NCI-H510A treated with DMSO at 0.1 percent for 48 hours (cell line): ENCODE measurements at places on chromosomes 6 and 20.

- DNase-seq, result peak; percentile 5
Measured at GRCh38 chr20:11155156-11155756, 481.5 kb upstream of the JAG1 start.

DNA sequence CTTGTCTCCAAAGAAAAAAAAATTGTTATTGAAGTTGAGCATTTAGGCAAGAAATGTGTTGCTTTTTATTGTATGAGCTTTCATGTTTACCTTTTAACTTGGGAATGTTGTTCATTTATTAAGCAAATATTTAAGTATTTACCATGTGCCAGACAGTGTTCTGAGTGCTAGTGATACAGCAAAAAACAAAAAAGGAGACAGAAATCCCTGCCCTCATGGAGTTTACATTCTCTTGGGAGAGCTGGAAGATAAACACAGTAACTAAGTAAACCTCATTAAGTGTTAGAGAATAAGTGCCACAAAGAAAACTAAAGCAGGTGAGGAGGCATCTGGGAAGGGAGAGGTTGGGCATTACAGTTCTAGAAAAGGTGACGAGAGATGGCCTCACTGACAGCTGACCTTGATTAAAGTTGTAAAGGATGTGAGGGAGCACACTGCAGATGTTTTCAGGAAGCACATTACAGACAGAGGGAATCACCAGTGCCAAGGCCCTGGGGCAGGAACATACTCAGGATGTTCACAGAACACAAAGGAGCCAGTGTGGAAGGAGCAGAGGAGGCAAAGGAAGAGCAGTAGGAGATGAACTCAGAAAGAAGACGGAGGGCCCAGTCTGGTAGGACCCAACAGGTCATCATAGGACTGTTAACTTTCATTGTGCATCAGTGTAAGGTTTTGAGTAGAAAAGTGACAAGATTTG, 33.5 kb downstream of the XRN2 start:
- DNase-seq, result no peak

DNA sequence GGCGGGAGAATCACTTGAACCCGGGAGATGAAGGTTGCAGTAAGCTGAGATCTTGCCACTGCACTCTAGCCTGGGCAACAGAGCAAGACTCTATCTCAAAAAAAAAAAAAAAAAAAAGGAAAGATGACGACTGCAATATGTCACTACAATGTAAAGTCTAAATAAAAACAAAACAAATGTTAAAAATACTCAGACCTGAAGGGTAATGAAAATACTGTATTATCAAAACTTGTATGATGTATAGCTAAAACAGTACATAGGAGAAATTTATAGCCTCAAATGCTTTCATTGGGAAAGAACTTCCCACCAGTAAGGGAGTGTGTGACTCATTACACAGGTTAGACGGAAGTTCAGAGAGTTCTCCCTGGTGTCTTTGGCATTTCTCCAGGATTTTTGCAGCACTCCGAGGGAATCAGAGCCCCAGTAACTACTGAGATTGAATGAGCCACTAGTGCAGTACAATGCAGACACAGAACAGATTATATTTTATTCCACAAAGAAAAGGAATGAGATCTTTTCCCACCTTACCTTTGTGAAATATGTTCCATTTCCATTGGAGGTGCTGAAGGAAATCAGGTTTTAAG, 12.5 kb upstream of the RALGAPB start:
- DNase-seq, result peak; percentile 68

- DNase-seq, result peak; percentile 59
Measured at GRCh38 chr6:53734473-53735299, 60.1 kb upstream of the LRRC1 start.

DNA sequence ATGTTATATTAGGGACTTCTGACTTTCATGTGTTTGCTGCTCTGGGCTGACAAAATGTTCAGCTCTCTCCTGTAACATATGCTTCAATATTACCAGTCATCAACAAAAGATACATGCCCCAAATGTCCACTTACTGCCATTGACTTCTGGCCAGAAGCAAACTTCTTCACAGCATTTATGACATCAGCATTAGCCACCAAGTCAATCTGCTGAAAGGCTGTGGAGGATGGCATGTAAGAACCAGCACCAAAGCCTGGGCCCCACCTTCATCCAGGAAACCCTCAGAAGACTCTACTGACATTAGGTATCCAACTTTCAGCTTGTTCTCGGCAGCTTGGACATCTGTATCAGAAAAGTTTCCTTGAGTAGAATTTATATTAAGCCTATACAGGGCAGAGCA, 595.5 kb downstream of the COL12A1 start:
- no peak for DNase-seq

GRCh38 chr6:89260310-89260709, 43.2 kb upstream of the GABRR1 start:
- DNase-seq, result no peak

DNA sequence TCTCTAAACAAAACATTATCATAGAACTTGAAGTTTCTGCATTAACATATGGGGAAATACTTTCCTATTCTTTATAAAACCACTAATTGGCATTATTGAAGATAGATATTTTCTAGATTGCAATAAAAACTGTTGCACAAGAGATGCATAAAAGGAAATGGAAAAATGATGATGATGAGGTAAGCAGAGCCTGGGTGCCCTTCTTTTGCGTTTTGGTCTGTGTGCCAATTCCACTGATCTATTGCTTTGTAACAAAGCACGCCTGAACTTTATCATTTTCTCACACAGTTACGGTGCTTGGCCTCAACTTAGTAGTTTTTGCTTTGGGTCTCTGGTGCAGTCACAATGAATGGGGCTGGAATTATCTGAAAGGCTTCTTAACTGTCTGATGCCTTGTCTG, 450.5 kb downstream of the MAFB start:
- DNase-seq, result no peak

- no peak for DNase-seq
Measured at GRCh38 chr6:17562636-17563035, 37.5 kb upstream of the FAM8A1 start.

DNA sequence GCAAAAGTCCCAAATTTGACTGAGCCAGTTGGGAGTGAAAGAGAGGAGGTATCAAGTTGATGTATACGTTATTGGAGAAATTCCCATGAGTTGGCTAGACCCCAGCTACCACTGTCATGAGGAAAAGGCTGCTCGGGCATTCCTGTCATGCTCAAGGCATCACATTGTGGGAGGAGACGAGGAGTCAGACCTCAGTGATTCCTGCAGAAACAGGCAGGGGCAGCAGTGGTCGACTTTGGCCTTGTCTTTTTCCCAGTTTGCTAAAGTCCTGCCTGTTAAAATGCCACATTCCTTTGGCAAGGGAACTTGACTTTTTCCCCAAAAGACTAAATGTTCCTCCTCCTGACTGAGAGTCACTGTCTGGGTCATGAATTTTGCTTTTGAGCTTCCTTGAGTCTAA, 295.5 kb upstream of the HS3ST5 start:
- DNase-seq, result no peak

DNA sequence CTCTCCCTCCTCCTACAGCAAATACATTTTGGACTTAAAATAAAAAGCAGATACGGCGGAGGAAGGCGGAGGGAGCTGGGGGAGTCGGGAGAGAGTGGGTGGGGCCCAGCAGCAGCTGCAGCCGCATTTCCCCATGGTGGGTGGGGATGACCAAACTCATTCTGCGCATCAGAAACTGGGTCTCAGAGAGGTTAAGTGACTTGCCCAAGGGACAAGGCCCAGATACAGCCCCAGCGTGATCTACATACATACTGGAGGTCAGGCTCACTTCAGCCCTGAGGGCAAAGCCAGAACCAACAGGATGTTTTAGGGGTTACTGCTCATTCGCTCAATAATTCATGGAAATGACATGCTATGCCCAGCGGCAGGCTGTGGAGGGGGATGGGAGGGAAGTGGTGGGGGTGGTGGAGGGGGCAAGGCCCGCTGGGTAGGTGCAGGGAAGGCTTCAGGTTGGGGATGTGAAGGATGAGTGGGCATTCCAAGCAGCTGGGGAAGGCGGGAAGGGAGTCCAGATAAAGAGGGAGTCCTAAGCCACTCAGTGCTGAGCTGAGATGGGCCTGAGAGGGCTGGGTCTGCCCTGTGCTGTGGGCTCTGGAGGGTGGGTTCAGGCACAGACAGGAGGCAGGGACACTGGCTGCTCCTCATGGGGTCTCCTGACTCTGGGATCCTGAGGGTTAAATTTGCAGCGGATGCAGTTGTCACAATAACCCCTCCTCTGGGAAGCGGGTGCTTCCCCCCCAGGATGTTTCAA, 31.0 kb downstream of the DLGAP4 start:
- no peak for DNase-seq

DNA sequence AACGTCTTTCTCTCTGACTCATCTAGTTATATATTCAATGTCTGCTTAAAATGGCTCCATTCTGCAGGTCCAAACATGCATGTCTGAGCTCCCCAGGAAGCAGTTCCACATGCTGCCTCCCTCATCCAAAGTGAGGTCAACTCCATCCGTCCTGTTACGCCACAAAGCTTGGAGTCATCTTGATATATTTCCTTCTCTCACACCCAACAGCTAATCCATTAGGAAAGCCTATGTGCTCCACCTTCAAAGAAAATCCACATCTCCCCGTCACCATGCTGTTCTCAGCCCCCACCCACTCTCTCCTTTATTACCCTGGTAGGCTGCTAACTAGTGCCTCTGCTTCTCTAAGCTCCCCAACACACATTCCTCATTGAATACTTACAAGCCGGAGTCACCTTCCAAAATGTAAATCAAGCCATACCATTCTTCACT, 130.2 kb upstream of the SYNDIG1 start:
- DNase-seq, result no peak

DNA sequence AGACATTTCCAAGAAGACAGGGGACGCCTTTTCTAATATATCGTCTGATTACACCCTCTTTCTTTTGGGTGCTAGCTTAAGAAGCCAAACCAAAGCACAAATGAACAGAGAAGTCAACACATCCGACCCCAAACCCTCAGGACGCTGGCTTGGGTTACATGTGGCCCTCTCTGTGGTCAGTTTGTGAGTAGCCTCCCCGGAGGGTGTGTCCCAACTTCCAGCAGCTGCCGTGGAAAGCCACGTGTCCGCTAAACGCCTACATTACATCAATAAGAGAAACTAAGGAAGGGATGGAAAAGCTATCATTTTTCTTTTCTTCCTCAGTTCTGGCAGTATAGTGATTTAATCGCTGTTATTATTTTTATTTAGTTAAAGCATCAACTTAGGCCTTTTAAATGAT, 487 bp upstream of the BMP6 start:
- DNase-seq, result no peak

DNA sequence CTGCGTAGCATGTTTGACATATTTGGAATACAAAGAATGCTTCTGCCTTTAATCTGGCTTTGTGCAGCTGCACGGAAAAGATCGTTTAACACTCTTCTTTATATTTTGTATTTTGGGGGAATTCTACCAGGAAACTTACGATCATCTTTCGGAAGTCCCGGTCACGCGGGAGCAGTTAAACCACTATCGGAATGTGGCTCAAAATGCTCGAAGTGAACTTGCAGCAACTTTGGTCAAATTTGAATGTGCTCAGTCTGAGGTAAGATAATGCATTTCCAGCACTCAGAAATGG, 42.3 kb downstream of the CCDC170 start:
- no peak for DNase-seq

DNA sequence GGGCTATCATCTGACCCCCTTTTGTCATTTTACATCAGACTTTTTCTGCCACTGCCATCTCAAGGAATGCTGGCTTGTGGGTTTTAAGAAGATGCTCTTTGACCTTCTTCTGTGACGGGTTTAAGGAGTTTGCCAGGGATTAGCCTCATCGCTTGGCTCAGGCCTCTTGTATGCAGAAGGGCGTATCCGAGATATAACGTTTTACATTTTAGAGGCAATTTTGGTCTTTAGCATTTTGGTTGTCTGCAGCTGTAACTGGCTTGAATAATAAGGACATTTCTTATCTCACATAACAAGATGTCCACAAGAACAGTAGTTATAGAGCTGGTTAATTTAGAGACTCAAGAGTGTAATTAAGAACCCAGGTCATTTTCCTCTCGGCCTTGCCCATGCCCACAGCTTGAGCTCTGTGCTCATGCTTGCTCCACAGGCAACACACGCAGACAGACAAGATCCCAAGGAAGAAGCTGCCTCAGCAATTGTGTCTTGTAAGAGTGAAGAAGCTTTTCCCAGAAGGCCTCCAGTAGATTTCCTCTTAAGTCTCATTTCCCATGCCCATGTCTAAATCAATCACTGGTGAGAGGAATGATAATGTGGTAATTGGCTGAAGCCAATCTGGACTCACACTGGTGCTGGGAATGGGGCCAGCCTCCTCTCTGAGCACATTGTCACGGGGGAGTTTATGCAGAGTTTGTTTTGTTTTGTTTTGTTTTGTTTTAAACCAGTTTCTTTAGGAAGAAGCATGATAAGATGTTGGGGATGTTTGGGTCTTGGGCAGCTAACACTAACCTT, 36.8 kb downstream of the PTCHD4 start:
- DNase-seq, result no peak

- DNase-seq, result no peak
Measured at GRCh38 chr20:59937150-59937549, 3.0 kb downstream of the PPP1R3D start.

DNA sequence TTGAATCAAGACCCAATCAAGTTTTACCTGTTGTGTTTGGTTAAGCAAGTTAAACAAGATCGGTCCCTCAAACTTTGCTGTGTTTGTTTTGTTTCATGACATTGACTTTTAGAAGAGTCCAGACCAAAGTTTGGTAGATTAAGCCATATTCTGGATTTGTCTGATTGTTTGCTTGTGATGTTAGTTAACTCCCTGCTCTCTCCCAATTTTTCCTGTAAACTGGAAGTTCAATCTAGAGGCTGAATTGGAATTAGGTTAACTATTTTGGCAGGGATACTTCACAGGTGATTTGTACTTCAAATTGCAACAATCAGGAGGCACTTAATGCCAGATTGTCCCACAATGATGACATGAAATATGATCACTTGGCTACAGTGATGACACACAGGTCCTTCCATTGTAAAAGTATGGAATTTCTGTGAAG, 13.6 kb upstream of the SH3BGRL2 start:
- DNase-seq, result peak; percentile 15

DNA sequence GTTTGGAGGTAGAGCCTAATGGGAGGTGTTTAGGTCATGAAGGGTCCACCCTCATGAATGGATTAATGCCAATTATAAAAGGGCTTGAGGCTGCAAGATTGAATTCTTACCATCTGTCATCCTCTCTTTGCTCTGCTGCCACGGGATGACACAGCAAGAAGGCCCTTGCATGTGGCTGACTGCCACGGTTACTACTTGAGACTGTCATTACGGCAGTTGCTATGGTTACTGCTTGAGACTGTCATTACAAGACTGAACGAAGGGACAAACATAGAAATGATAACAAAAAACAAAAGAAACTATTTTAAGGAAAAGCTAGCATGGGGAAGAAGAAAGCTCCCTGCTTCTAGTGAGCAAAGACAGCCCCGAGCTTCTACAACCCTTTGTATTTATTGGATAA, 715.0 kb downstream of the TFAP2A start:
- no peak for DNase-seq

- DNase-seq, result no peak
Measured at GRCh38 chr6:110097443-110097842, 82.0 kb downstream of the WASF1 start.

GRCh38 chr6:14664112-14664601, 546.6 kb downstream of the CD83 start:
- no peak for DNase-seq

GRCh38 chr6:150894935-150895552, 29.5 kb downstream of the MTHFD1L start:
- no peak for DNase-seq

GRCh38 chr20:13423472-13424173, 202.5 kb downstream of the ISM1 start:
- no peak for DNase-seq
